Activated naive CD8-positive, alpha-beta T cell treated with anti-CD3 and anti-CD28 coated beads for 36 hours (primary cell): ENCODE measurements at places on chromosomes 13 and 19.

- DNase-seq: no peak
Measured at GRCh38 chr13:99433543-99434075, 67.7 kb upstream of the TM9SF2 start.

DNA sequence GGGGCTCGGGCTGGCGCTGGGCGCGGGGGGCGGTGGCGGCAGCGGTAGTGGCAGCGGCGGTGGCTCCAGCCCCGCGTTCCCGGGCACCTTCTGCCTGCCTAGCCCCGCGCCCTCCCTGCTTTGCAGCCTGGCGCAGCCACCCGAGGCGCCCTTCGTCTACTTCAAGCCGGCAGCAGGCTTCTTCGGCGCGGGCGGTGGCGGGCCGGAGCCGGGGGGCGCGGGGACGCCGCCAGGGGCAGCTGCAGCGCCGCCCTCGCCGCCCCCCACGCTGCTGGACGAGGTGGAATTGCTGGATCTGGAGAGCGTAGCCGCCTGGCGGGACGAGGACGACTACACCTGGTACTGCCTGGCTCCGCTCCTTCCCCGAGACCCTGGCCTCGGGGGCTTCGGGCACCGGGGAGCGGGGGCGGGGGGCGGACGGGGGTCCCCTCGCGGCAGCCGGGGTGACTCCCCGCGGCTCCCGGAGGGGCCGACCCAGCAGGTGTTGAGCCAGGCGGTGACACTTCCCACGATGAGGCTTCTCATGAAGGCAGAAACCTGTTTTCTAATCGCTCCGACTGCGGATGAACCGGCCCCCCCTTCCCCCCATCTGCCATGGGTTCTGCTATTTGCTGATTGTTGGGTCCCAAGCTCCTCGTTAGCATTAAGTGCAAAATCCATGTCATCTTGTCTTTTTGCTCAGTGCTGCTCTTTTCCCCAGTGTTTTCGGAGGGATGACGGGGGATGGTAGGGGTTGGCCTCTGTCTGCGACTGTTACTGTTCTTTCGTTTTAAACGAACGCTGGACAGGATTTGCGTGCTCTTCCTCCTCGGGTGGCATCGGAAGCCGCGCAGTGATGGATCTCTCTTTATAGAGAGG, 943 bp downstream of the SLAIN1 start:
- DNase-seq: peak; percentile 46

DNA sequence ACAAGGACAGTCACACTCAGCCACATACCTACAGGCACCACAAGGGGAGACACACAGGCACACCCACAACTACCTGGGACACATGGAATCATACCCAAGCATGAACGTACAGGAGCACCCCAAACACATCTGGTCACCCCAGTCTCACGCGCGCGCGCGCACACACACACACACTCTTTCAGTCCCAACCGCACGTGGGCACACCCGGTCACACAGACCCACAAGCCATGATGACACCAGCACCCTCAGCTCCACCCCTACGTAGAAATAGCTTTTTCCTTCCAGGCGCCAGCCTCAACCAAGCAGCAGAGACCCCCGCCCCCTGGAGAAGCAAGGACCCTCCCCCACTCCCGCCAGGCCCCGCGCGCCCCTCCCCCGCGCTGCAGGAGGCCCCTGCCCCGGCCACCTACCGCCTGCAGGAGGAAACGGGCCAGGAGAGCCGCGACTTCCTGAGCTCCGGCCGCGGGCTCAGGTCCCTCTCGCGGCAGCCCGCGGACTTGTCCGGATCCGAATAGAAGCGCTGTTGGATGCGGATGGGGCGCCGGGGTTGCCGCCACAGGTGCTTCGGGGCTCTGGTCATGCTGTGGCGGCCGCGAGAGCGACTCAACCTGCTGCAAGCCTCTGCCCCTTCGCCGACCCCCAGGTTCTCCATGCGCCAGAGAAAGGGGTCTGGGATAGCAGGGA, 6.4 kb upstream of the PDE4C start:
- no peak for DNase-seq

DNA sequence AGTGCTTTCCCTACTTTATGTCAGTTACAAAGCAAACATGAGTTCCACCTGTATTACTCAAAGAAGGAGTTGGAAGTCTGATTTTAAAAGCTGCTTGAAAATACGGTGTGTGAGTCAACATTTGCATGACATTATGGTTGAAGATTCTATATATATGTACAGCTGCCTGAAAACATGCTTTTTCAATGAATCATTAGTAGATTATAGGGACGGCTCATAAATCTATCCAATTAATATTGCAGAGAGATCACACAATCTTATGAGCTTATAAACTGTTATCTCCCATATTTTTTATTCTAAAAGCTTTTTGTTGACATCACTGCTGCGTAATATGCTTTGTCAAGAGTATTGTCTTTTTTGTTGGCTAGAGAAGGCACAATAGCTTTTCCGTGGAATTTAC, 873.8 kb downstream of the SLITRK6 start:
- DNase-seq: no peak

GRCh38 chr19:53511933-53512374, 26.0 kb upstream of the ZNF331 start:
- DNase-seq: peak; percentile 49

DNA sequence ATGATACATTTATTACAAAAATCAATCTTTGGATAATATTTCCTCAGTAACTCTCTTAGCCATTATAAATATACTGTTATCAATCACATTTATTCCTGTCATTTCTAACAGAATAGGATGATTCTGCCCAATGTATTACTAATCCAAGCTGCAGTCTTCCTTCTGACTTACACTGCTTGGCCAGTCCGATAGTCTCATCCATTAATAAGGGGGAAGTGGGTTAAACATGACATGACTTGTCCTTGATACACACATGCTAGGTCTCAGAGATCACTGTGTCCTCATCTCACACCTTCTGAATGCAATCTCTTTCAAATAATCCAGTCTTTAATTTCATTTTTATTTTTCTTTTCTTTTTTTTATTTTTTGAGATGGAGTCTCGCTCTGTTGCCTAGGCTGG, 18.8 kb downstream of the SACS start:
- no peak for DNase-seq

- DNase-seq: no peak
Measured at GRCh38 chr19:11722414-11722813, 16.3 kb downstream of the ZNF823 start.

- no peak for DNase-seq
Measured at GRCh38 chr13:50006426-50007135, 8.7 kb upstream of the KCNRG start.

- no peak for DNase-seq
Measured at GRCh38 chr13:42066542-42066941, 18.1 kb downstream of the DGKH start.

DNA sequence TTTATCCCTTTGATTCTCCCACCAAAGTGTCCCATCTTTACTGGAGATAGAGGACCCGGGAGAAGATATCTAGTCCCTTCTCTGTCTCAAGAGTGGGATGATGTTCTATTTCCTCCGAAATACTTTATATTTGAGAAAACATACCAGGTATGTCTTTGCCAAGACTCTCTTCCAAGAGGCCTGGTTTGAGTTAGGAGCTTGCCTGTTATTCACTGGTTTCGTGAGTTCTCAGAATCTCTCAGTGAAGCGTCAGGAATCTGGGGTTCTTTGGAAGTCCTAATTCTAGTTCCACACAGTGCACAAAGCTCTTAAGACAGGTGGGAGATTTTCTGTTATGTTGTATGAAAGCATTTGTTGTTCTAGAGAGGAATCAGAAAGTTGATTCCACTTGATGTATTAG, 182.0 kb downstream of the DNAJC15 start:
- no peak for DNase-seq

- no peak for DNase-seq
Measured at GRCh38 chr19:31527443-31527842, 178.2 kb upstream of the TSHZ3 start.

DNA sequence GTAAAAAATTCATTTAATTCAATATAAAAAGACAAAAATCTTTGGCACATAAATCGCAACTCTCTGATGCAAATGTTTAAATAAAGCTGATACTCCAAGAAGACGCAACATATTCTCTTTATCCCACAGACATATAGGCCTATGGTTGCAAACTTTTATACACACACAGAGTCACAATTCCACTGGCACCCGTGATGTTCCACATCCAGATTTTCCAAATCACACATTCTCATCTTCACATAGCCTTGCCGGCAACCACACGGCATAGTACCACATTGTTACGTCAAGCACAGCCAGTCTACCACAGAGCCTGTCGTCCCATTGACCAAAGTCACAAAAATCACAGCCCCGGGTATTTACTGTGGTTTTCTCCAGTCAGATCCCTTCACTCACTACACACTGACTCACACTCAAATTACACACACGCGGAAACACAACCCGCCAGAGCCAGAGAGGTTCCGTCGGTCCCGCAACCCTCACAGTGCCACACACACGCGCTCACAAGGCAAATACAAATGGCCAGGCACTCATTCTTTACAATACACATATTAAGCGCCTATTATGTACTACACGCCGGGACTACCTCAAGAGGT, 546 bp upstream of the ZNF546 start:
- DNase-seq: peak; percentile 47

GRCh38 chr13:36405151-36405550, 27.1 kb upstream of the CCNA1 start:
- DNase-seq: no peak

DNA sequence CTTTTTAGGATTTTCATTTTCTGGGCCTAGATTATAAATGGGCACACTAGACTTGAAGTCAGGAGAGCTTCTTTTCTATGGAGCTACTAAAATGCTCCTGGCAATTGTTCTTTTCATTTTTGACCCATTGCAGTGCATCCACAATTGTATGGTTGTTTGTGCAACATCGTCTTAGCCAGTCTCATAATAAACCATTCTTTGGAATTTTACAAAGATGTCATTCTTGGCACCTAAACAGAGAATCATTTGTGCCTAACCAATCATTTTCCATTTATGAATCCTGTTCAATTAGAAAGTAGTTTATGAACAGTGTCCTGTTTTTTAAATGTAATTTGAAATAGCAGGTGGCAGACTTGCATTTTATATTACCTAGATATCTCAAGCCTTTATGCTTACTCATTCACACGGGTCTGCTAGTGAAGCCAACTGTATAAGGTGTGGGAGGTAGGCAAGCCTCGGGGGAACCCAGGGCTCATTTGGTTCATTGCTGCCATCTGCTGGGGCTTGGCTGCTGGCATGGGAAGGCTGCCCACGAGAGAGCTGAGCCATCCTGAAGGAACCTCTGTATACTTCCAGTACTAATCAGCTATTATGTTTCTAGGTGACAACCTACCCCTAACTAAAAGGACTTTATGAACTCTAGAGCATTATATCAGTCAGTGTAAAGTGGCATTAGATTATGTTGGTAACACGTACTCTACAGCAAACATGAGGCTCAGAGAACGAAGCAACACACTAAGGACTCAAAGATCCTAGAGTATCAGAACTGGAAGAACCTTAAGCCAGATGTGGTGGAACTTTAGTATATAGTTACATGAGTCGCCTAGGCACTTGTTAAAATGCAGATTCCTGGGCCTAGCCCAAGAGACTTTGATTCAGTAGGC, 60.0 kb downstream of the TPT1 start:
- DNase-seq: peak; percentile 54

- no peak for DNase-seq
Measured at GRCh38 chr19:33492951-33493350, 28.6 kb downstream of the PEPD start.

GRCh38 chr13:83691966-83692365, 190.3 kb downstream of the SLITRK1 start:
- no peak for DNase-seq

GRCh38 chr13:75400775-75401174, 81.2 kb downstream of the TBC1D4 start:
- DNase-seq: no peak

GRCh38 chr13:23377983-23378632, 55.4 kb downstream of the SACS start:
- DNase-seq: peak; percentile 68

DNA sequence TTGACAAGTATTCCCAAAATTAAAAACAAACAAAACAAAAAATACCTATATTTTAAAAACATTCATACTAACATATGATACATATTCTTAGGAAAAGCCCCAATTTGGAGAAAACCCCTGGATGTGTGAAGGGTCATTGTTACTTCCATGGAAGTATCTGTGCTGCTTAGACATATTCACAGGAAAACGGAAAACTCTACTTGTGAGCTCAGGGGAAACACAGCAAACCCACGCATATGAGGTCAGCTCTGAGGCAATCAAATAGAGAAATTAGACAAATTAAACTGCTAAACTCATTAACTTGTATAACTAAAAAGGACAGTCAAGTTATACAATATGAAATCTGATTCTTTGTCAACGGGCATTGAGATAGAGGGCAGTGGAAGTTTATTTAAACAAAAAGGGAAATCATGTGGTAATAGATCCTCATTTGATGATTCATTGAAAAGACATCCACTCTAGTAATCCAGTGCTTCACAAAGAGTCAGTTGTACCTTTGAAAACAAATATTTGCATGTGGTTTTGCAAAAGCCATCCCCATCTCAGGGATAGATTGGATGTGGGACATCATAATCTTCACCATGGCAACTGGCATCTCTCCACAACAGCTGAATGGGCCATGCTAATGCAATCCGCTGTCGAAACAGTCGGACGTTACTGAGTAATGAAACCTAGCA, 423.4 kb downstream of the ITGBL1 start:
- no peak for DNase-seq

DNA sequence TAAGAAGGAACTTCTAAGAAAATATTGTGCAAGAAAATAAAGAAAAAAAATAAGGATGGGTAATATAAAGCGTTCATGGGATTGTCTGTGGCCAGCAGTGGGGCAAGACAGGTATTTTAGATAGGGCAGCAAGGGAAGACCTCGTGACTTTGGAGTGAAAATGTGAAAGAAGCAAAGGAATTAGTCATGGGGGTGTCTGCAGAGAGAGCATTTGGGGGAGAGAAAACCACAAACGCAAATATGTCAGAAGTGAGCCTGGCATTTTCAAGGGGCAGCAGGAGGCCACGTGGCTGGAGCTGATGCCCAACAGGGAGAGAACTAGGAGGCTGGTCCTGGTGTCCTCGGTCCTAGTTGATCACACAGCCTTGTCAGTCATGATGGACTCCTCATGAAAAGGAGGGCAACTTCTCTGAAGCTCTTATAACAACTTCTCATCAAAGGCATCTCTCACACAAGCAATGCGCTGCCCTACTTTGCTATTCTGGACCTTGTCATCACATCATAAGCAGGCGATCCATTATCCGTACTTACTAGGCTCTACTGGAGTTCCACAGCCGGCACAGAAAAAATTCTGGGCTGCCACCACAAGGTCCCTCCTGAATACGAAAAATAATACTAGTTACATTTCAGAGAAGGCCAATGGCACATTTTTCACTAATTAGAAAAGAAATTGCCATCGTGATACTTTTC, 31.0 kb downstream of the RUBCNL start:
- DNase-seq: no peak
